Lung (tissue), 17 donors: ENCODE measurements at places on chromosomes 1 and 21.
A peak's percentile ranks its signal among the peaks of the same experiment; 100 is the strongest.

- DNase-seq = no peak
Measured at GRCh38 chr1:117656202-117656641, 50.4 kb downstream of the TENT5C start.

DNA sequence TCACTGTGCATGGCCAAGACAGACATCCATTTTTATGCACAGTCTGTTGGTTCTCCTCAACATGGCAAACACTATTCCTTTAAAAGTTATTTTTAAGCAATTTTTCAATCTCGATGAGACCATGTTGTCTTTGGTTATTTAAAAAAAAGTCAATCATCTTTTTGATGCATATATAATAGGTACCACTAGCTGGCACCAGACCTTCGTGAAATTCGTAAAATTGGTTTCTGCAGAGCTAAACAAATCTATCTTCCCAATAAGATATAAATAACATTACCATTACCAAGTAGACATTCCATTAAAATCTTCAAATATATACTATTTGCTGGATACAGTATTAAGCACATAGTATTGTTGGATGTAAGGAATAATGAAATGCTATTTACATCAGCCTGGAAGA is 220.0 kb upstream of the GREM2 start:
- DNase-seq = no peak

- no peak for DNase-seq
Measured at GRCh38 chr1:70518106-70518505, 107.0 kb downstream of the CTH start.

DNA sequence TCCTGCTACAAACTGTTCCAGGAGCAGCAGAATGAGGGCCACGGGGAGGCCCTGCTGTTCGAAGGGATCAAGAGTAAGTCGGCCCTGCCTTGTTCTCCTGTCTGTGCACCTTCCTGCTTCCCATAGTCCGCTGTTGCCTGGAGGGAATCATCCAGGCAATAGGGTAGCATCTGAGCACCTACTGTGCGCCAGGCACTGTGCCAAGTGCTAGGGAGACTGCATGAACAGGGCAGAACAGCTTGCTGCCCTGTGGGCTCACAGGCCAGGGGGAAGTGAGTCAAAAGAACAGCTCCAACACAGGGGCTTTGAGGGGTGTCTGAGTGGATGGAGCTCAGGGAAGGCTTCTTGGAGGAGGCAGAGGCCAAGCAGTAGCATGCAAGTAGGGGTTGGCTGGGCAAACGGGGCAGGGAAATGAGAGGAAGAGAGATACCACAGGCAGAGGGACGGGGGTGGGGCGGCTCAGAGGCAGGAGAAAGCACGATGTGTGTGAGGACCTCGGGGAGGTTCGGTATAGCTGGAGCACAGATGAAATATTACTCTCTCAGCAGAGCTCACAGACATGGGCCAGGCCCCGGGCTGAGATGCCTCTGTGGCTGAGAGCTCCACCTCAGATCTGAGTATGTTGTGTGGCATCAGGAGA is 15.5 kb upstream of the PADI6 start:
- no peak for DNase-seq

GRCh38 chr1:165281207-165281901 is 75.2 kb downstream of the LMX1A start:
- DNase-seq = no peak

DNA sequence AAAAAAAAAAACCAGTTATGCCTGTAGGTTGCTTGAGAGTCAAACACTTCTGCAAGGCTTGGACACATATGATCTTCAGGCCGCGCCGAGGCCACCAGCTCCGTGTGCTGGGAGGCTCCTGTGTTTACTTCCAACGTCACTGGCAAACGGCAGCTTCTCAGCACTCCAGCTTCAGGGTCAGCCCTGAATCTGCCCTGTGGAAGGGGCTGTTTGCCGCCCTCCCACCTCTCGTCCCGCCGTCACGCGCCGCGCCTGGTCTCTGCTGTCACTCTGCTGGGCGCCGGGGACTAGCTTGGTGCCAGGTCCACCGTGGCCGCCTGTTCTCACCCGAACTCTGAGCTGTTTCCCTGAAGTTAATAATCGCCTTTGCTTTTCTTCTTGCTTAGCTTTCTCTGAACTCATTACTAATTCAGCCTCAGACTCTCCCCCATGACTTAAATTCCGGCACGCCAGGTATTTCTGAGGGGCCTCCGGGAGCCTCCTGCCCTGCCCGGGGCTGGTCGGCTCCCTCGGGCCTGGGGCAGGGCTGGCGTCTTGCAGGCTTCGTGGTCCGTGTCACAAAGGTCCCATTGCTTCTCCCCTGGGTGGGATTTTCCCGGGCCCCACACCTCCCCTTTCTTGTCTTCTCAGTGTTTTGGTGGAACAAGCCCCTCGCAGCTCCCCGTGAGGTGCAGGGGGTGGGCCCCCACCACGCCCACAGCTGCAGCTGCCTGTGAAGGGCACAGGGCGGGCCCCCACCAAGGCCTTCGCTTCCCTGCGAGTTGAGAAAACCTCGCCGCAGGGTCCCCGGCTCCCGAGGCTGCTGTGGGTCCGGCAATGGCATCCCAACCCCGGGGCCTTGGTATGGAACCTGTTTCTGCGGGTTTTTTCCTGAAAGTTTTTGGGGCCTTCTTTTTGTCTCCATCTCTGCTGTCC is 14.6 kb upstream of the C1orf159 start:
- peak; percentile 37 for DNase-seq

DNA sequence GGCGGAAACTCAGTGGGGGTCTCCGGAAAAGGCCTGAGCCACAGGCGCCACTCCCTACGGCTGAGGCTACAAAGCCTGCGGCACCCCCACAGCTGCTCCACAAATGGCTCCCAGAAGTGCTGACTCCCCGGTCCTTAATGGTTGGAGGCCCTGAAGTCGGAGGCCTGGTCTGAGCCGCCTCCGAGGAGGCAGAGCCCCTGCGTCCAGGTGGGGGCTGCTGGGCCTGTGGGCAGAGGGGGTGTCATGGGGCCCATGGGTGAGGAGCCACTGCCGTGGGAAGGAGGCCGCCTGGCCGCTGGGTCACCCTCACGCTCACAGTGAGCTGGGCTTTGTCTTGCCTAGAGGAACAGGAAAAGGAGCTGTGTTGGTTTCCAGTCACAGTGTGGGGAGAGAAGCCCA is 12.4 kb upstream of the COL18A1 start:
- DNase-seq = no peak

- peak; percentile 26 for DNase-seq
Measured at GRCh38 chr1:184152434-184152898, 100.9 kb downstream of the TSEN15 start.

- no peak for DNase-seq
Measured at GRCh38 chr1:8222789-8223188, 95.1 kb upstream of the SLC45A1 start.

DNA sequence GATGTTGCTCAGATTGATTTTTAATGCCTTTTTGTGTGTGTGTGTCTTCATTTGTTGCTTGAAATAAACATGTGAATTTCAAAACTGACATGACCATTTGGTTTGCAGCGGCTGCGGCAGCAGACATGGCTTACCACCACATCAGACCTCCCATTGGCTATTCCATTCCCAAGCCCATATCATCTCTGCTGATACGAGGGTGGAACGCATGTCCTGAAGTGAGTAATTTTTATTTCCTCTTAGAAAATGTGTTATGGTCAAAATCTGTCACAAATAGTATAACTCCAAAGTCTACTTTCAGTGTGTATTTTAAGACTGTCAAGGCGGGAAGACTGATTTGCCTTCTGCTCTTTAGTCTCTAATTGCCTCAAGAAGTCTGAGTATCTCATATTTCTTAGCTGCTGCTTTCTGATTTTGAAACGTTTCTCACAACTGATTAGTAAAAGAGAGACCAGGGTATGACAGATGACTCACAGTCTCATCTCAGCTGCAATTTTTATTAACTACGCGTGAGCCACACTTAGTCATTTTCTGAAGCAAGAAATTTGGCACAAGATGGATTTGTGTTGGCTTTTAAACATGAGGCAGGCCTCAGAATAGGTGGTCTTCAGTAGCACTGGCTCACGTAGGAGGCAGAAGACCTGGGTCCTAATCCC is 49.0 kb downstream of the LRRC53 start:
- no peak for DNase-seq

DNA sequence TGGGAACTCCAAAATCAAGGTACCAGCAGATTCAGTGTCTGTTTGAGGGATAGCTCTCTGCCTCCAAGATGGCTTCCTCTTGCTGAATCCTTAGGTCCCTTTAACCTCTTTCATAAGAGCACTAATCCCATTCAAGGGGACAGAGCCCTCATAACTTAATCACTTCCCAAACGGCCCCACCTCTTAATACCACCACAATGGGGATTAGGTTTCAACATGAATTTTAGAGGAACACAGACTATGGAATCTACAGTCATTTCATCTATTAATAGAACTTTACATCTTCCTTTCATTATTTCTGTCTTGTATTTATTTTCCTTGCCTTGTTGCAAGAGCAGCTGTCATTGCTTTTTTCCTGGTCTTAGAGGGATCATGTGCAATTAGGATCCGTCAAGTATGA is 30.3 kb downstream of the HOOK1 start:
- no peak for DNase-seq

GRCh38 chr1:234226113-234226818 is 147.0 kb upstream of the COA6 start:
- no peak for DNase-seq

- no peak for DNase-seq
Measured at GRCh38 chr1:220363196-220363837, 91.1 kb upstream of the RAB3GAP2 start.

GRCh38 chr21:36178349-36178748 is 21.7 kb downstream of the DOP1B start:
- DNase-seq = no peak

DNA sequence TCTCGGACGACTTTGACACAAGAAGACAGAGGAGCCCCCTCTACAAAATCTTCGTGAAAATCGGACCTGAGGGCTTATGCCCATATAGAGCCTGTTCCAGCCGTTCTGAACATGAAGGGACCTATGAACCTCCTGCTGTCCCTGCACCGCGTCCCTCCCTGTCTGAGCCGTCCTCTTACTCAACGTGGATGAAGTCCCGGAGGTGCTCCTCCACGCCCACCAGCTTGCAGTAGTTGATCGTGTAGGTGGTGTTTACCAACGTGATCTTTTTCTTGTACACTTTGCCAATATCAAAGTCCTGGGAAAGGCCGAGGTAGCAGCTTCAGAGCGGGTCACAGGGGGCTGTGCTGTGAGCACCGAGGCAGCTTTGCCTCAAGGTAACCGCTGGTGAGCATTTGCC is 40.0 kb downstream of the CFAP74 start:
- no peak for DNase-seq

- no peak for DNase-seq
Measured at GRCh38 chr1:183515002-183515689, 42.8 kb downstream of the SMG7 start.

DNA sequence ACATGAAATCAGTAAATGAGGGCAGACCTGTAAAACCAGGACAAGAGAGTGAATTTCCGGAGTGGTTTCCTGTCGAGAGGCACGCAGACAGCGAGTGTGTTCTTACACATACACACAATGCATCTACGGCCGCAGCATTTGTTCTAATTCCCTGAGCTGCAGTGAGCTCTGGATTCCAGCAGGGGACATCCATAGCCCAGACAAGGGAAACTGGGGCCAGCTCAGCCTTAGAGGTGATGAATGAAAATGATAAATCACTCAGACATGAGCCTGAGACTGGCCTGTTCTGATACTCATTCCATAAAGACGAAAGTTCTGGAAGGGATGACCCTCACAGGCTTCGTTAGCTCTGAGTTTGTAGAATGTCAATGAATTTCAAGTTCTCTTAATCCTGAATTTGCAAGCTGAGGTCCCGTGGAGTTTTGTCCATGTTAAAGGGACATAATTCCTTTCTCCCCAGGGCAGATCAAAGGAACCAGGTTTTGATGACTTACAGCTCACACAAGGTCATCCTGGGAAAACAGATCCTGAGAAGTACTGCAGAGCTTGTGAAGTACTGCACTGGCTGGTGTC is 207.9 kb upstream of the C1orf87 start:
- DNase-seq = peak; percentile 75

- no peak for DNase-seq
Measured at GRCh38 chr1:32199043-32199716, 1.2 kb upstream of the CCDC28B start.

DNA sequence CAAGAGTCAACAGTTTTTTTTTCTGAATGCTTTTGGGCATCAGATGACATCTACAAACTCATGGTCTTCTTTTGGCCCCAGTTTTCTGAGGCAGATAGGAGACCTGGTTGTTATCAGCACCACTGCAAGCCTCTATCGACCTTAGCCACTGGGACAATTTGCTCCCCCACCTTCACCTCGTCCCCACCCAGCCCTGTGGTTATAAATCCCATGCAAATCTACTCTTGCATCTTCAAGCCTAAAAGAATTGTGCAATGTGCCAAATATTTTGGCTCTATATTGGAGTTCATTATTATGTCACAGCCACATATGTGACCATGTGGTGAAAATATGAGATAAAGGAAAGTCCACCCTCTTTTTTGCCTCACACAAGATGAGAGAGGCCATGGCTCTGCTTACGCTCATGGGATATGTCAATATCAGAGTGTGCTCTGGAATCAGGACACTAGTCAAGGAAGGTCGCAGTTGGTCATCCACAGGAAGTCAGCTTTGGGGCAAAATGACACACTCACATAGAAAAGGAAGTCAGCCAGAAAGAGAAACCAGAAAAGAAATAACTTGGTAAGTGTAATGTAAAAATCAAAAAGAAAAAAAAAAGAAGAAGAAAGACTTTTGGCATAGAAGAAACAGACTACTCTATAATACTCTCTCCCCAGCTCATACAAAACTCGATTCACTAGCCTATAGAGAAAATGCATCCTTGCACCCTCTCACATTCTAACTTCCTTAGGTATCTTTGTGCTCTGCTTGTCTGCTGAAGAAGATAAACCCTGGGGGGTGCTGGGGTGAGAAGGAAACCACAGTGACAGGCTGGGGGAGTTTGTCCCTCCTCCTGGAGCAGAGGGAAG is 21.2 kb downstream of the SLC30A10 start:
- DNase-seq = peak; percentile 13

DNA sequence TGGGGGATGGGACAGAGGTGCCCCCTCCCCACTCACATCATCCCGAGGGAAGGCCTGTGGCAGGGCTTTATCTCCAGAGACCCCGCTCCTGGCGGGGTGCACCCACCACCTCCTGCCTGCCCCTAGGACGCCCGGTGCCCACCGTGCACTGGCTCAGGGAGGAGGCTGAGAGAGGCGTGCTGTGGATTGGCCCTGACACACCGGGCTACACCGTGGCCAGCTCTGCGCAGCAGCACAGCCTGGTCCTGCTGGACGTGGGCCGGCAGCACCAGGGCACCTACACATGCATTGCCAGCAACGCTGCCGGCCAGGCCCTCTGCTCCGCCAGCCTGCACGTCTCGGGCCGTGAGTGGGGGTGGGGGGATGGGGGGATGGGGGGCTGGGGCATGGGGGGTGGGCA is 71.7 kb downstream of the TRIM11 start:
- no peak for DNase-seq
